Left kidney (tissue), 8 donors: ENCODE measurements at places on chromosomes 16 and 17.

DNA sequence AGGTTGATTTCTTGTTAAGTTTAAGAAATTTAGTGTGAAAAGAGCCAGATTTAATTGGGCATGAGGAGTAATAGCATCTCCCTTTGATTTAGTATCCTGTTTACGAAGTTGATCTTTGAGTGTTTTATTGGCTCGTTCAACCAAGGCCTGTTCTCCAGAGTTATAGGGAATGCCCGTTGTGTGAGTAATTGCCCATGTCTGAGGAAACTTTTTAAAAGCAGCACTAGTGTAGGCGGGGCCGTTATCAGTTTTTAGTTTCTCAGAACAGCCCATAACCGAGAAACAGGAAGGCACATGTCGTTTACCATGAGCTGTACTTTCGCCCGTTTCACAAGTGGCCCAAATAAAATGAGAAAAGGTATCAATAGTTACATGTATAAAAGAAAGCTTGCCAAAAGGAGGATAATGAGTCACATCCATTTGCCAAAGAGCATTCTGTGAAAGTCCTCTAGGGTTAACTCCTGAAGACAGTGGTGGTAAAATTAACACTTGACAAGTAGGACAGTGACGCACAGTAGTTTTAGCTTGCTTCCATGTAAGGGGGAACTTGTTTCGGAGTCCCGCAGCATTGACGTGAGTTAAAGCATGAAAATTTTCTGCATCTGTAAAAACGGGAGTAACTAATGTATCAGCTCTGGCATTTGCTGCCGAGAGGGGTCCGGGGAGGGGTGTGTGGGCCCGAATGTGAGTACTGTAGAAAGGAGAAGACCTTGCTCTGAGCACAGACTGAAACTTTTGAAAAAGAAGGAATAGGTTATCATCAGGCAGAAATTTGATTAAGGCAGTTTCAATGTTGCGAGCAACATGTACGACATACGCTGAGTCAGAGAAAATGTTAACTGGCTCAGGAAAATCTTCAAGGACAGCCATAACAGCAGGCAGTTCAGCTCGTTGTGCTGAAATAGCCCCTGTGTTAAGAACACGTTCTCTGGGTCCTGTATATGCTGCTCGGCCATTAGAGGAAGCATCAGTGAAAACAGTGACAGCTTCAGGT, 18.5 kb upstream of the KCTD5 start:
- peak; percentile 66 for DNase-seq

- no peak for DNase-seq
Measured at GRCh38 chr17:71942626-71943025, 178.2 kb upstream of the SOX9 start.

DNA sequence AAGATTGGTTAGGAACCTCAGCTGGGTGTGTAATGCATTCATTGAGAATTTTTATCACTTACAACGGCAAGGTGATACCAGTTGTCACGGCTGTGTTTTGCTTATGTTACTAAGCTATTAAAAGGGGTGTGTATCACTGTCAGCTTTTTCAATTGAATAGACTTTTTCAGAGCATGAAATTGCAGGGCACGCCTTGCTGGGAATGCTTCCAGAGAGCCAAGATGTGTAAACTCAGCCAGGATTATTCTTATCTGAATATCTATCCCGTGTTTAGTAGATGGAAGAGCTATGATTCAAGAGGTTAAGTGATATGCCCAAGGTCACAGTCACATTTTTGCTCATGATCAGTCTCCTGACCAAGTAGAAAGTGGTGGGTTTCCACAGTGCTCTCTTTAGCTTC, 6.6 kb upstream of the TEKT3 start:
- no peak for DNase-seq

GRCh38 chr16:89971495-89972243, 23.1 kb downstream of the DEF8 start:
- DNase-seq = no peak
